Effector memory CD4-positive, alpha-beta T cell (primary cell): ENCODE measurements at places on chromosomes 12 and 14.

DNA sequence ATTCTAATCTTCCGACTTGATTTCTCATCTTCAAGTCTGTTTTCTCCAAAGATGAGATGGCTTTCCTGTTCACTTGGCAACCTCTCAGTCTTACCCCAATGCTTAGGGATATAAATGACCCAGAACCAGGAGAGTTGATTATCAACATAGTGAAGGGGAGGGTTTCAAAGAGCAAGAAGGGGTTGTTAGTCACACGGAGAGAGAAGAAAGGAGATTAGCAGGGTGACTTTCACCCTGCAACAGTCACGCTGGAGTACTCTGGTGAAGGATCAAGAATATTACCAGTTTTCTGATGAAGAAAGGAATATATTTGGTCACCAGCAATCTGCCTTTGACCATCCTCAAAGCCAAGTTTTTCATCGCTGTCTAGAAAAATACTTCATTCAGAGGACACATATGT lies at the start of gene TMEM52B:
Gene TMEM52B (plus strand): TSS at position 212 of the 400 bp plus-strand sequence. CDS start 543 bp downstream, outside the sequence.
- no peak for DNase-seq

- DNase-seq: no peak
These were observed 8.5 kb downstream of the VASH1 start for GRCh38 chr14:76769636-76770292.

GRCh38 chr12:59079002-59079401 lies 158.7 kb upstream of the LRIG3 start:
- DNase-seq: no peak

DNA sequence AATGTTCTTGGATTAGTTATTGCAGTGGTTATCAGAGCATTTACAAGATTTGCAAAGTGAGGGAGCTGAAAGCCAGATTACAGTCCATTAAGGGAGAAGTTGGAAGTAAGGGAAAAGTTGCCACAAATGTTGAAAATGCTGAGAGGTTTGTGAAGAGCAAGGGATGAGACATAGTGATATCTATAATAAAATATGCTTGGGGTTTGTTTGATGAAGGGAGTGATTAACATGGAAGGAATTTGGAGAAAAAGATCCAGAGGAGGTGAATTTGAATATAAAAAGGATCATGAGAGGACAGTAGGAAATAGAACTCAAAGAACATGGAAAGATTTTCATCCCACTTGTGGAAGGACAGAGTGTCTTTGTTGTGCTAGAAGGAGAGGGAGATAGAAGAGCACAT lies 19.3 kb upstream of the CCER1 start:
- DNase-seq: no peak

DNA sequence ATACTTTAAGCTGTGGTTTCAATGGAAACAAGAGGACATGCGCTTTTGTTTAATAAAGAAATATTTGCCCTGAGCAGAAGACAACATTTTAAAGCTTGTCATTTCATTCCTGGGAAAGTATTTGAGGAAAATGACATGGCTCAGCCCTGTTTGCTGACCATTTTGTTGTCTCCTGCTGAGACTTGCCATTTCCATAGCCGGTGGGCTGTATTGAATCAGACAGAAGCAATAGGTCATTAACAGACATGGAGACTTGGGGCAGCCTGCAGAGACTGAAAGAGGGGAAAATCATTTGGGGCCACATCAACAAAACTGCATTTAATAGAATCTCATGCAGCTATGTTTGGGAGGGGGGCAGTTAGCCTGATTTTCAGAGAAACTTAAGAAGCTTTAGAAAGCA lies 443.0 kb downstream of the NPAS3 start:
- no peak for DNase-seq

DNA sequence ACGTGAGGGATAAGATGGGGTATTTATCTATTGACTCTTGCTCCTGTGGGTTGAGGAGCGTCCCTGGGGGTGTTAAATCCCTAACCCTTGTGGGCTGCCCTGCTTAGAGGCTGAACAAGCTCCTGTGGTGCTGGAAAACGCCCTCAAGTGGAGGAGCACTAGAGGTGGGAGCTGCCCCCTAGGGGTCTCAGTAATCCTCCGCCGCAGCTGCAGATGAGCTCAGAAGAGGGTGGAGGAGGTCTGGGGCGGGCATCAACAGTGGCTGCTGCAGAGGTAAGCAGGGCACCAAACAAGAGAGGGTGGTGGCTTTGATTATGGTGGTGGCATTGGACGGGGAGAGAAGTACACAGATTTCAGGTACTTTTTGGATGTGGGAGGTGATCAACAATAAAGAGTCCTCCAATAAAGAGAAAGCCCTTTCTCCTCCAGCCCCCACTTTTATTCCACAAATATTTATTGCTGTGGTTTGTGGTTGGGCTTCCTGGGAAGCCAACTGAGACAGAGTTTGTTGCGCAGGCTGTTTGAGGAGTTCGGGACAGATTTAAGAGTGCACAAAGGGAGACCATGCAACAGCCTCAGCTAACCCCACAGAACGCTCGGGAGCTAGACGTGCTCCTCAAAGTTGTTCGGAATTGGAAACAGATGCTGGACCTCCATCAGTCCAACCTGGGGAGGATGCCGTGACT lies 179.9 kb downstream of the ADCK1 start:
- no peak for DNase-seq

DNA sequence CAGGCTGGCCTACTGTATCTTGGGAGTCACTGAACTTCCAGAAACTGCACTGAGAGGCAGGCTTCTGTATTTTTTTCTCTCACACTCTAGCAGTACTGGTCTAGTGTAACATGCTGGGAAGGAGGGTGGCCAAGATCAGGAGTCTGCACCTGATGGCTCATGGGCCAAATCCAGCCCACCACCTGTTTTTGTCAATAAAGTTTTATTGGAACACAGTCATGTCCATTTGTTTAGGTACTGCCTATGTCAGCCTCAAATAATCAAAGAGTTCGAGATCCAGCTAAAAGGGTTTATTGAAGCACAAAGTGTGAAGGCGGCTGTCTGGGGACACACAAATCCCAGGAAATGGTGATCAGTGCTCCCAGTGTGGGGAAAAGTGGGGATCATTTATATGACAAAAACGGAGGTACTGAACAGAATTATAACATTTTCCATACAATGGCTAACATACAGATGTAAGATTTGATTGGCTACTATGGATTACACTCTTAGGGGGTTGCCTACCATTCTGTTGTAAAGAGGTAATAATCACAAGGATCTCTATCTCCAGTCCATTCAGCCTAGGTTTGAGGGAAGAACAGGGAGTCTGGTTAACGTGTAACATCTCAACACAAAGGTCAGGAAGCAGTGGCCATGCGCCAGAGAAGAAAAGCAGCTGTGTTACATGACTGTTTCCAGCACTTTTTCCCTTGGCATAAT lies 12.9 kb downstream of the USP30 start:
- DNase-seq: no peak

DNA sequence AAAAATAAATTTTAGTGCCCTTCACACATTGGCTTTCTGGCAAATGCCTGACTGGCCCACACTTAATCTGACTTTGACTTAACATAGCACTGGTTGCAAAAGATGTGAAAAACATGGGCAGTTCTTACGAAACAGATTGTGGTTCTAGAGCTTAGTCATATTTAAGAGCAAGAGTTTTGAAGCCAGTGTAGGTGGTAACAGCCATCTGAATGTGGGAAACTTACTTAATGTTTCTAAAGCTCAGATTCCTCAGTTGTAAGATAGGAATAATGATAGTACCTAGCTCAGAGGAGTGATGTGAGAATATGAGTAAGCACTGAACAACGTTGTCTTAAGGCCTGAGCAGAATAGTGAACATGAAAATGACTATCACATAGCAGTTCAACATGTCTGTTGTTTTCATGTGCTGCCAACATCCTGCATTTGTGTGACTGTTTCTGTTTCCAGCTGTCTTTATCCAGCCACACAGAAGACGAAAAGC lies 262.7 kb downstream of the SYT1 start:
- no peak for DNase-seq

DNA sequence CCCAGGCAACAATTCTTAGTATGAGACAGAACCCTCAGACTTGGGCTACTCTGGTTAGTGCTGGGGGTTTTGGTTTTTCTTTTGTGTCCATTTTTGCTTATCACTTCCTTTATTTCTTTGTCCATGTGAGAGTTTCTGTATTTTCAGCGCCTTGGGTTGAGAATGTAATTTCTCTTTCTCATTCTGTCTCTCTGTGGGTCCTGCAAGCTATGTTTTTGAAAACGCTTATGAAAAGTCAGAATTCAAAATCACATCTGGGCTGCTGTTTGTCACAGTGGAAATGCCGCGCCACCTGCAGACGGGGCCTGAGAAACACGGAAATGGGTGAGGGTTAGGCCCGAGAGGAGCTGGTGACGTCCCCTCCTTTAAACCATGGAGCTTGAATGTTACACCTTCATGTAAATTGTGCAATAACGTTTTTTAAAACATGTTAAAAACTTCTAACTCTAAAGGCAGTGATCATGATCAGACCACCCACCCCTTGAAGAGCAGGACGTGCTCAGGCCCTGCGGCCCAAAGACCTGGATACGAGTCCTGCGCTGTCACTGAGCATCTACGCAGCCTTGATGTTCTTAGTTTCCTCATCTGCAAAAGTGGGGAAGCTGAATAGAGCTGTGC lies 26.1 kb downstream of the JDP2 start:
- no peak for DNase-seq

DNA sequence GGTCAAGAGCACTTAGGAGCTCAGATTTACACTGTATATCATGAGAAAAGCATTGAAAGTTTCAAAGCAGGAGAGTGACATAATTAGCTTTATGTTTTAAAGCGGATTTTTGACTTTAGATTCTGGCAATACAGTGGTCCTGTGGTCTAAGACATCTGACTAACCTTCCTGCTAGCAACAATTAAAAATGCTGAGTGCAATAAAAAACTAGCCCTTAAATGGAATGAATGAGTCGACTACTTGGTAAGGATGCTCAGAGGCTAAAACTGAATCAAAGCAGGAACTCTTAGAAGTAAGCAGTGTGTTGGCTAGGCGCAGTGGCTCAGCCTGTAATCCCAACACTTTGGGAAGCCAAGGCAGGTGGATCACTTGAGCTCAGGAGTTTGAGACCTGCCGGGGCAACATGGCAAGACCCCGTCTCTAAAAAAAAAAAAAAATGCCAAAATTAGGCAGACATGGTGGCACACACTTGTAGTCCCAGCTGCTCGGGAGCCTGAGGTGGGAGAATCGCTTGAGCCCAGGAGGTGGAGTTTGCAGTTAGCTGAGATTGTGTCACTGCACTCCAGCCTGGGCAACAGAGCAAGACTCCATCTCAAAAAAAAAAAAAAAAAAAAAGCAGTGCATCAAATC lies 18.9 kb downstream of the BICD1 start:
- DNase-seq: no peak

GRCh38 chr14:99346470-99347080 lies 74.6 kb upstream of the BCL11B start:
- DNase-seq: no peak

- DNase-seq: no peak
These were observed 111.6 kb upstream of the NCOR2 start for GRCh38 chr12:124679047-124679446.

DNA sequence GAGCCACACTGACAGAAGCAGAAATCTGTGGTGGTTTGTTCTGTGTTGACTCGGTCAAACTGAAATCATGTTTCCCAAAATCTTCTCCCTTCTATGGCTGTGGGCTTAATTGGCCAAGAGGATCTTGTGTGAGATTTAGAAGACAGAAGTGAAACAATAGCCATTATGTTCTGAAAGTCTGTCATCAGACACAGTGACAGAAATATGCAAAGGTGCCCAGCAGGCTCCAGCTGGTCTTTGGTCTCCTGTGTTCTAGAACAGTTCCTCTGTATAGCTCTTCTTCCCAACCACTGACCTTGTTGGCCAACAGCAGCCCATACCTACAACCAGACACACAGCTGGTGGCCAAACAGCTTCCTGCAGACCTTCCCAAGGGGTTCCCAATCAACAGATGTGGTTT lies 25.0 kb upstream of the COCH start:
- DNase-seq: no peak

- DNase-seq: peak; percentile 18
These were observed 99.9 kb downstream of the NINJ2 start for GRCh38 chr12:563250-563781.

- DNase-seq: no peak
These were observed 474.0 kb downstream of the ZFP36L1 start for GRCh38 chr14:68318828-68319227.

DNA sequence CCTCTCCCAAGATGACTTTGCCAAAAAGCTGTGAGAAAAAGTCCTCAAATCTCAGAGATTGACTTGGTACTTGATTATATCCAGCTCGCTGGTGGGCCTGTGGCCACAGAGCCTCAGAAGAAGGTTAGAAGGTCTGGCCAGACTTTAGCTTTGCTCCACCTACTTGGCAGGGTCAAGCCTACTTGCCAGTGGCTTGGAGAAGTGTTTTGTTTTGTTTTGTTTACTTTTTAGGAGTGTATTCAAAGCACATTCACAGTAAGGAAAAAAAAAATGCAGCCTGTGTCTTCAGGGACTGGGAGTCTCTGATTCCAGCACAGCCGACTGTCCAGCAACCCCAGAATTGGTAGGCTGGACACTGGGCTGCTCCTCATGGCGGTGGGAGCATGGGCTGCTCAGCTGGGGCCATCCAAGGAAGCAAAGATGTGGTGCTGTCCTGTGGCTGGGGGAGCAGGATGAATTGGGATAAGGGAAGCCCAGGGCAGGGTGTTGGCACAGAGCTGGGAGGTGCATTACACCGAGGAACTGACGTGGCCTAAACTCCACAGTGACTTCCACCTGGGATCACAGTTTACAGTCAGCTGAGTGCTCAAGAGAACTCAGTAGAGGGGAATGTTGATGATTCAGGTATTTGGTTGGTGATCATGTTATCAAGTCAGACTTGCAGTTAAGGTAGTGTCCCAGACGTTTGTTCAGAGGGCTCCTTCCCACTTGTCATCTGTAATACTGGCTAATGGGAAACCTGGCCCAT lies 73.5 kb downstream of the PPP2R5C start:
- DNase-seq: no peak

- no peak for DNase-seq
These were observed 245.5 kb upstream of the NOS1 start for GRCh38 chr12:117606945-117607344.

- DNase-seq: no peak
These were observed 108.4 kb downstream of the EMP1 start for GRCh38 chr12:13304924-13305323.
